T-helper 17 cell (primary cell): ENCODE measurements at places on chromosomes 5 and 9. TPM values are rescaled to one million over a fixed set of nuclear protein-coding genes. Genes with fewer than 3 reads are reported as not detected.

DNA sequence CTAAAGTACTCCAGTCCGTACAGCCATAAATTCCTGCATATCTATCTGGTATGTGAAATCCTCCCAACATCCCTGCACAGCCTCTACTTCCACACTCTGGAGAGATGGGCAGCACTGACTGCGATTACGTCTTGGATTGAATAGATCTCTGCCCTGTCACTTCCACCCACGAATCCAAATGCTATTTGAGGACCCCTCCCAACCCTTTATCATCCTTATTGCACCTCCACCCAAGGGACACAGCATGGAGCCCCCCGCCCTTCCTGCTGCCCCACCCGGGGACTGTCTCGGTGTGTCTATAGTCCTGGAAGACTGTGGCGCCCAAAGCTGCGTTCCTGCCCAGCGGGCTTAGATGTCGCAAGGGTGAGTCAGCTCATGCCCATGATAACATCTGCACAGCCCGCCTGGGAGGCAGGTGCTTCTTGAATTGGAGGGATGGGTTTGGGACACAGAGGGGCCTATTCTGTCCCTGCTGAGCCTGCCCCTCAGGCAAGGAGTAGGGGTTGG, 105.7 kb upstream of the HAND1 start:
- H3K27ac ChIP-seq, result no peak overlapping the region
- H3K27me3 ChIP-seq, result peaks cover 27% of the 10 kb centered on the region
- no peaks in the 10 kb centered on the region for H3K4me1 ChIP-seq
- peaks cover 2% of the 10 kb centered on the region for H3K36me3 ChIP-seq

DNA sequence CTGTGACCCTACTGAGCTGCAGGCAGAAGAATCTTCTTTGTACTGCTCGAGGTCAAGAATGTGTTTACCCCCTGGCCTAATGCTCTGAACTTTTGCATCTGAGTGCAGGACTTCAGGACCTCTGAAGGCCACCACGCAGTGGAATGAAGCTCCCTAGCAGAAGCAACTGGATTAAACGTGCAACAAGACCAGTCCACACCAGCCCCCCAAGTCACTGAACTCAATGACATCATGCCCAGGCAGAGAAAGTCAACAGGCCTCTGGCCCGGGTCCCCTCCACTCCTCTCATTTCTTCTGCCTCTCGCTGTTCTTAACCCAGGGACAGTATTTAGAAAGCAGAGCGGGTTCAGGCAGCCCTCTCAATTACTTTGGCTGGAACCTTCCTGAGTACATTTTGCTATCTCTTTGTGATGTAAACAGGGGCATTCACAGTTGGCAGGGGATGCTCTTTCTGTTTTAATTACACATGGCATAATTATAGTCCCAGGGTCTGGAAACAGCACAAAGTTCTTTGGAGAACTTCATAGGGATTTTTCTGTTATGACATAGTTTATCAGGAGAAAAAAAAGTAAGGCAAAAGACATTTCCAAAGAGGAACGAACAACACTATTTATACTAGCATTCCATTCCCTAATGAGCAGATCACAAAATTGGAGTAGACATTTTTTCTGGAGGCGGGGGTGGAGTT, 108.2 kb upstream of the SPATA31D4 start:
- H3K36me3 ChIP-seq, result peaks cover 2% of the 10 kb centered on the region
- no peak overlapping the region for H3K27ac ChIP-seq
- H3K4me1 ChIP-seq, result peaks cover 3% of the 10 kb centered on the region
- H3K4me3 ChIP-seq, result no peak overlapping the region

- H3K36me3 ChIP-seq, result no peaks in the 10 kb centered on the region
- no peak overlapping the region for H3K27ac ChIP-seq
- no peak for DNase-seq
- H3K27me3 ChIP-seq, result no peaks in the 10 kb centered on the region
- H3K4me1 ChIP-seq, result no peaks in the 10 kb centered on the region
Observed at GRCh38 chr9:106106396-106106795, 412.1 kb downstream of the TMEM38B start.

GRCh38 chr5:173793648-173794548, 94.3 kb upstream of the CPEB4 start:
- no peak overlapping the region for H3K4me3 ChIP-seq
- H3K36me3 ChIP-seq, result no peaks in the 10 kb centered on the region
- no peak for DNase-seq
- no peak overlapping the region for H3K27ac ChIP-seq
- peaks cover 8% of the 10 kb centered on the region for H3K4me1 ChIP-seq

DNA sequence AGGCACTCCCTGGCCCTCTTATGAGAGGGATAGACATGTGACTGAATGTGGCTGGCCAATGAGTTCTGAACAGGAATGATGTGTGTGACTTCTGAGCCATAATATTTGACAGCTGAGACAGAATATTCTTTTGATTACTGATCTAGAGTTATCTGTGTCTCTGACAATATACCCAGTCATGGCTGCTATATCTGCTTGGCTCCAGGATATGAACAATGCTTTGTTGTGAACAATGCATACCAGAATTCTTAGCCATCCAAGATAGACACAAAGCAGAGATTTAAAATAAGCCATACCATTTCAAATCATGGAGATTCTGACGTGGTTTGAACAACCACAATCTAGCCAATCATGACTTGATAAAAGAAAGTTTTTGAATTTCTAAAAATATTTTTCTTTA, 840.3 kb upstream of the SEMA6A start:
- DNase-seq, result no peak
- H3K4me3 ChIP-seq, result no peak overlapping the region
- H3K36me3 ChIP-seq, result no peaks in the 10 kb centered on the region
- no peaks in the 10 kb centered on the region for H3K27me3 ChIP-seq

GRCh38 chr9:88174324-88174723, 36.0 kb upstream of the SPATA31C2 start:
- no peak for DNase-seq
- no peak overlapping the region for H3K27ac ChIP-seq
- H3K4me1 ChIP-seq, result peaks cover 9% of the 10 kb centered on the region
- no peaks in the 10 kb centered on the region for H3K36me3 ChIP-seq

- H3K27me3 ChIP-seq, result no peaks in the 10 kb centered on the region
- H3K36me3 ChIP-seq, result peaks cover 7% of the 10 kb centered on the region
- H3K4me3 ChIP-seq, result no peak overlapping the region
- no peak for DNase-seq
- peaks cover 2% of the 10 kb centered on the region for H3K4me1 ChIP-seq
Observed at GRCh38 chr9:131468031-131468430, 34.7 kb upstream of the POMT1 start.

GRCh38 chr9:652914-653313, 188.6 kb upstream of the DMRT1 start:
- H3K4me1 ChIP-seq, result peaks cover 29% of the 10 kb centered on the region
- H3K27ac ChIP-seq, result no peak overlapping the region
- no peak for DNase-seq
- peaks cover 12% of the 10 kb centered on the region for H3K27me3 ChIP-seq

GRCh38 chr9:4229252-4229651, 70.6 kb downstream of the GLIS3 start:
- no peaks in the 10 kb centered on the region for H3K4me1 ChIP-seq
- no peak overlapping the region for H3K27ac ChIP-seq
- H3K27me3 ChIP-seq, result peaks cover 40% of the 10 kb centered on the region
- DNase-seq, result no peak
- no peak overlapping the region for H3K4me3 ChIP-seq

DNA sequence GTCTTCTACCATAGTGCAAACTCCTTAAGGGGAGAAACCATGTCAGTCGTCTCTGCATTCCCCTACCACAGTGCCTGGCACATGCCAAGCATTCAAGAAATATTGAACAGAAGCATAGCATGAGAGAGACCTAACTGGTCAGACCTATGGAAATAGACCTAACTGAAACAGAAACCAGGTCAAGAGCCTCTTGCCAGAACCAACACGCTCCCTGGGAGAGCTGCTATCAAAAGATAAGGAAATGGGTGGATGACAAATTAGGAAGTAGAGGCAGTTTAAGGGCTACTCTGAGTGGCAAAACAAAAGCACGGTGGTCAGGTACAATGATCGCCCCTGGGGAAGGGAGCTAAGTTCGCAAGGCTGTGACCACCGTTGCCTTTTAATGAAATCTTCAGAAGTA, 66.0 kb upstream of the SMIM15 start:
- peaks cover 2% of the 10 kb centered on the region for H3K4me1 ChIP-seq
- H3K27ac ChIP-seq, result no peak overlapping the region
- peaks cover 14% of the 10 kb centered on the region for H3K27me3 ChIP-seq

DNA sequence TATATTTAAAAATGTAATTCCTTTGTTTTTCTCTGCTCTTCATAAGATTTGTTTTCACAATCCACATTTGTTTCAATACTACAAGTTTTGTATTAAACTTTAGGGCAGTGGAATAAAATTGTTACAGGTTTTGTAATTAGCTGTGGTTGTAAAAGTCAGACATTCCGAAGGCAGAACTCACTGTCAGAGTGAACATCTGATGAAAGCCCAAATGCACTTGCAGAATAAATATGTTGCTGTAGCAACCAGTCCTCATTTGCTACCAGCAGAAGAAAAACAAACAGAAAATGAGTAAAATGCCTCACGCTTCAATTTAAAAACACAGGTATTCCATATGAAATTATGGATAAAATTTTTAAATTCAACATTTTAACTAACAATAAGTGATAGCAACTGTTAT, 740.1 kb upstream of the FAM174A start:
- H3K27ac ChIP-seq, result no peak overlapping the region
- no peaks in the 10 kb centered on the region for H3K4me1 ChIP-seq
- no peaks in the 10 kb centered on the region for H3K27me3 ChIP-seq
- no peak overlapping the region for H3K4me3 ChIP-seq

DNA sequence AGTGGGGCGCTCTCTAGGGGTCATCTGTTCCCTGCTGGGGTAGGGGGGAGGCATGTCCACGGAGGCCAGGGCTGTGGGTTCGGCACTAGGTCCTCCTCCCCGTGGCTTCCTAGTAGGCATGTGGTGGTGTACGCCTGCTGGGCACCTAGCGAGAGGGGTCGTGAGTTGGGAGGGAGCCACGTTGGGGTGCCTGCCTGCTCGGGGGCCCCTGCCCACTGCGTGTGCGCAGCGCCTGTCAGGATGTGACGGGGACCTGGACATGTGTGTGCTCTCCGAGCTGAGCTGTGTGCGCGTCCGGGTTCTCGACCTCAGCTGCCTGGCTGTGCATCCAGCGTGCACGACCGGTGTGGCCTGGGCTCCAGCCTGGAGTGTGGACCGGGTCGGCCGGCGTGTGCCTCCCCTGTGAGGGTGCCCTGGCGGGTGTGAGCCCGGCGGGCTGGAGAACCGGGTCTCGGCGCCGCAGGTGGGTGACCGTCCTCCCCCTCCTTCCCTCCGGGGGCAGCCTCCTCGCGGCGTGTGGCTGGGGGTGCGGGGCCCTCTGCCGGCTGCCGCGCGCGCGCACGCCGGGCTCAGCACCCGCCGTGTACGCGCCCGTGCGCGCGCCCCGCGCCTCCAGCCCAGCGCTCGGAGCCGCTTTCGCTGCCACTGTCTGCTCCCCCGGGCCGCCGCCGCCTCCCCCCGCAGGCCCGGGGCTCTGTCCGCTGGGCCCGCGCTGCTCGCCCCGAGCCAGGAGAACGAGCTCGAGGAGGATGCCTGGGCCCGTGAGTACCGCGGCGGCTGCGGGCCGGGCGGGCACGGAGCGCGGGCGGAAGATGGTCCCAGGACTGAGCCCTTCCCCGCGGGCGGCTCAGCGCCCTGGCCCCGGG, at the start of gene PRR7:
PRR7 (plus strand) TSS at position 615 of the 866 bp plus-strand sequence. CDS start 8,254 bp downstream, outside the sequence.
- no peaks in the 10 kb centered on the region for H3K27me3 ChIP-seq
- peak within 1 kb of the TSS; percentile 99 for H3K27ac ChIP-seq
- peaks cover 4% of the 10 kb centered on the region for H3K36me3 ChIP-seq
- peak; percentile 63 for DNase-seq
- peaks cover 44% of the 10 kb centered on the region for H3K4me1 ChIP-seq

GRCh38 chr5:139668064-139668880, 20.1 kb downstream of the CXXC5 start:
- peak overlapping the region; percentile 81 for H3K4me3 ChIP-seq
- H3K36me3 ChIP-seq, result peaks cover 2% of the 10 kb centered on the region
- no peak for DNase-seq

- no peak for DNase-seq
- peak overlapping the region; percentile 82 for H3K27ac ChIP-seq
- peaks cover 38% of the 10 kb centered on the region for H3K4me1 ChIP-seq
- H3K27me3 ChIP-seq, result no peaks in the 10 kb centered on the region
Observed at GRCh38 chr5:178208540-178209227, 4.4 kb downstream of the HNRNPAB start.

GRCh38 chr5:175288048-175288621, 155.8 kb downstream of the DRD1 start:
- no peak for DNase-seq
- no peak overlapping the region for H3K27ac ChIP-seq
- H3K27me3 ChIP-seq, result peaks cover 15% of the 10 kb centered on the region
- H3K4me1 ChIP-seq, result no peaks in the 10 kb centered on the region

- no peak overlapping the region for H3K4me3 ChIP-seq
- H3K27me3 ChIP-seq, result peaks cover 56% of the 10 kb centered on the region
- no peak for DNase-seq
- peaks cover 3% of the 10 kb centered on the region for H3K4me1 ChIP-seq
- no peak overlapping the region for H3K27ac ChIP-seq
- H3K36me3 ChIP-seq, result peaks cover 2% of the 10 kb centered on the region
Observed at GRCh38 chr5:174315871-174316270, 270.4 kb downstream of the NSG2 start.

DNA sequence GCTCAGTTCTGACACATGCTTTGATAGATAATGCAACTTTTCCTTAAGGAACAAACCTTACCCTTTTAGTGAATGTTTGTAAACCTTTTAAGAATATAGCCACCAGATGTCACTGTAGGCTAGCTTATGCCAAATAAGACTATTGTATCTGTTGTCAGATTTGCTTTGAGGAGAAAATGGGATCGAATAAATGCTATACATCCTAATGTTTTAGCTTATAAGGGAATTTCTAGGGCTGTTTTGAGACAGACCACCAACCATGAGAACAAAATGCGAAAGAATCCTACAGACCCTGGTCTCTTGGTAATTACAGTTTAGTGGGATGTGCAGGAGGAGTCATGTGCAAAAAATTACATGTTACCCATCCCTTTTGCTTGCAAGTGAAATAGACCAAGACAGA, 127.6 kb upstream of the NMUR2 start:
- H3K4me1 ChIP-seq, result peaks cover 14% of the 10 kb centered on the region
- H3K4me3 ChIP-seq, result no peak overlapping the region
- no peak overlapping the region for H3K27ac ChIP-seq
- no peaks in the 10 kb centered on the region for H3K36me3 ChIP-seq

DNA sequence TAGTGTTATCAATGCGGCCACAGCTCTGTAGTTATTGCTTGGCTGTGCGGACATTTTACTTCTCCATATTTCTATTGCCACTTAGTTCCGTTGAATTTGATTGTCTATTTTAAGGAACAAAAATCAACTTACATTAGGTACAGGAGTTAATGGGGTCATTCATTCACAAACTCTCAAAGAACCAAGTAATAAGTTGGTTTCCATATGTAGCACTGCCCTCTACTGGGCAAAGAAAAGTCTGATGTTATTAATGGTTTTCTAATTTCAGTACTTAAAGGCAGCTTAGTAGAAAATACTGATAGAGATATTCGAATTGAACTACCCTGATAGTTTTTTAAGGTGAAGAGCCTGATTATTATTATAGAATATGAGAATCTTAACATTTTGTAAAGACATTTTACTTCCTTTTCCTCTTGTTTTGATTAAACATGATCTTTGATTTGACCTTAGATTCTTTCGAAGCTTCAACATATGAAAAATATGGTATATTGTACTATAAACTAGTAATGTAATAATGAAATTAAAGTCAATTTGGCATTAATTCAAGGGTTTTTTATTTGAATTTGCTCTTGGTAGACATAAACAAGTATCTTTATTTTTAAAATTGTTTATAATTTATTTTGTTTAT, 119.5 kb upstream of the CTNND2 start:
- H3K4me1 ChIP-seq, result no peaks in the 10 kb centered on the region
- no peak overlapping the region for H3K4me3 ChIP-seq
- H3K27me3 ChIP-seq, result no peaks in the 10 kb centered on the region
- H3K36me3 ChIP-seq, result no peaks in the 10 kb centered on the region

IL7R gene
- 1,128 TPM for total RNA-seq

HMCN2 gene
- total RNA-seq, result 0.12 TPM

KCNV2 gene
- total RNA-seq, result not detected

PROB1 gene
- total RNA-seq, result 0.72 TPM

ARSB gene
- 8.6 TPM for total RNA-seq

ZNF879 gene
- total RNA-seq, result 4.9 TPM

CDX1 gene
- not detected for total RNA-seq
